ENCODE measurements at places on chromosomes 1 and 21. TPM values are rescaled to one million over a fixed set of nuclear protein-coding genes. Genes with fewer than 3 reads are reported as not detected.

The HSD11B1 gene
- total RNA-seq: not detected

The MPZ gene
- total RNA-seq: 18.3 TPM

The HOOK1 gene
- total RNA-seq: 48.0 TPM

The DCST1 gene
- not detected for total RNA-seq

The RGS8 gene
- not detected for total RNA-seq

The MAP3K21 gene
- not detected for total RNA-seq

The ERO1B gene
- total RNA-seq: 0.86 TPM

The SLC2A5 gene
- total RNA-seq: 0.04 TPM

The ETV3L gene
- total RNA-seq: not detected

The ATAD3C gene
- 3.2 TPM for total RNA-seq

The CFAP107 gene
- not detected for total RNA-seq

The CAMK2N1 gene
- 44.3 TPM for total RNA-seq

DNA sequence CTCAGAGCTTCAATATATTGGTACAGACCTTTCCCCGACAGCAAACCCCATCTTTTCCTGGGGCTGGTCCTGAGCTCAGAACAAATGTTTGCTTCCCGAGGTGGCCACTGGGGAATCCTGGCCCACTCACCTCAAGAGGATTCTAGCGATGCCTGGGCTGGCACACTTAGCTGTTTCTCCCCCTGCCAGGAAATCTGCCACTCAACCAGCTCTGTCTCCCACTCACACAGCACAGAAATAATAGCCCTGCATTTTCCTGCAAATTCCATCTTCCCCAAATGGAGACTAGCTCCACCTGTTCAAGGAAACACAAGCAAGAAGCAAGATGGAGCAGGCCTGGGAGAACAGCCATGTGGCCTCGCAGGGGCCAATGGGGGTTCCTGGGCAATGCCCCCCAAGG, 21.1 kb downstream of the KCNN3 start:
- DNase-seq: no peak

GRCh38 chr1:30192969-30193630, 530.3 kb downstream of the MATN1 start:
- DNase-seq: no peak

- no peak for DNase-seq
Observed at GRCh38 chr1:244226435-244226834, 175.4 kb downstream of the ZBTB18 start.

DNA sequence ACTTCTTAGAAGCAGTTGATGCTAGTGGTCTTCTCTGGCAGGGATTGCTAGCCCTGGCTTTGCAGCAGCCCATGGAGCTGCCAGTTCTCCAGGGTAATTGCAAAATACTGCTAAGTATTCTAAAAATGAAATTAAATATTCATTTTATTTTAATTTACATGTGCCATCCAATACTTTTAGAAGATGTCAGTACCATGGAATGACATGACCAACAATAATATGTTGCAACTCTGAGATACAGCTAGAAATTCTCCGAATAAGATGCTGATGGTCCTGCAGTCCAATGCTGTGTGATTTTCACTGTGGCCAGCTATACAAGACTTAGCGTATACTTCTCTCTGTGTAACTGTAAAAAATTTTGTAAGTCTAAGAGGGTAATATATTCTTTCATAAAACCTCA, 20.0 kb upstream of the WARS2 start:
- DNase-seq: no peak

- no peak for DNase-seq
Observed at GRCh38 chr21:45954261-45954660, 27.3 kb upstream of the COL6A1 start.

GRCh38 chr1:55506740-55507577, 291.8 kb upstream of the USP24 start:
- DNase-seq: no peak

DNA sequence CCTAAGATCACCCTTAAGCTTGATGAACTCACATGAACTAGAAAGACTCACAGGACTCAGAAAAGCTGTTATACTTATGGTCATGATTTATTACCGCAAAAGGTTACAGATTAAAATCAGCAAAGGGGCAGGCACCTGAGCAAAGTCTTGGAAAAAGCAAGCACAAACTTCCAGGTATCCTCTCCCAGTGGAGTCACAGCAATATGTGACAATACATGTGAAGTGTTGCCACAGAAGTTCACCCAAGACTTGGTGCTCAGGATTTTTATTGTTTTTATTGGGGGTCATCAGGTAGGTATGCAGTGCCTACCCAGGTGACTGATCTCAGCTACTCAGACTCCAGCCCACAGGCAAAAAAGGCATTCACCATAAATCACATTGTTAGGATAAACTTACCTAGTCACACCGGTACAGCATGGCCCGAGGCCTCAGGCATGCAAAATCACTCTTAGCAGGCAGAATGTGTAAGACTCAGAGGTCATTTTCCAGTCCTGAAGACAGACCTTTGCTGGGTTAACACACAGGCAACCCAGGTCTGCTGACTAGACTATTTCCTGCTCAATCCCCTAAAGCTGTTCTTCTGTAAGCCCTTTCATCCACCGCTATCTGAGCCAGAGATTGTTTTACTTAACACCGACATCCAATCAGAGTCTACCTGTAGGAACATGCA, 55.6 kb downstream of the SSX2IP start:
- peak; percentile 10 for DNase-seq

GRCh38 chr1:6485168-6486101, 6.0 kb downstream of the PLEKHG5 start:
- no peak for DNase-seq

DNA sequence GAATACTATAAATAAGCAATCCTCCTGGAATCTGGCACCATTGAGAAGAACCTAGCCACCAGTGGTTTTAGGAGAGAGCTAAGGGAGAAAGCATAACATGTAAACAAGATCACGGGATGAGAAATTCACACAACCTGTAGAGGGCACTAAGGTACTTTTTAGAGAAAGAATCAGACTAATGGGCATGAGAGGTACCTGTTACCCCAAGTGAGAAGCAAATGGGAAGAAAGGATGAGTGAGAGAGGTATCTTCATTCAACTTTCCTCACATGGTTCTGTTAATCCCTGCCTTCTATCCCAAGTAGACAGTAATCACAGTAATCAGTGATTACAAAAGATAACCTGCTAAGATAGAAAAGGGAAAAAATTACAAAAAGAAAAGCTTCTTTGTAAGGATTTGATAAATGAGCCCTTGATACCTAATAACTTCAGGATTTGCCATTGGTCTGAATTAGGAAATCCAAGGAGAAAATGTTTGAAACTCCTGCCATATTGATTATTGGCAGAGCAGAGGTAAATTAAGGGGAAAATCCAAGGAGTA, 251.1 kb upstream of the ADGRL2 start:
- peak; percentile 8 for DNase-seq

DNA sequence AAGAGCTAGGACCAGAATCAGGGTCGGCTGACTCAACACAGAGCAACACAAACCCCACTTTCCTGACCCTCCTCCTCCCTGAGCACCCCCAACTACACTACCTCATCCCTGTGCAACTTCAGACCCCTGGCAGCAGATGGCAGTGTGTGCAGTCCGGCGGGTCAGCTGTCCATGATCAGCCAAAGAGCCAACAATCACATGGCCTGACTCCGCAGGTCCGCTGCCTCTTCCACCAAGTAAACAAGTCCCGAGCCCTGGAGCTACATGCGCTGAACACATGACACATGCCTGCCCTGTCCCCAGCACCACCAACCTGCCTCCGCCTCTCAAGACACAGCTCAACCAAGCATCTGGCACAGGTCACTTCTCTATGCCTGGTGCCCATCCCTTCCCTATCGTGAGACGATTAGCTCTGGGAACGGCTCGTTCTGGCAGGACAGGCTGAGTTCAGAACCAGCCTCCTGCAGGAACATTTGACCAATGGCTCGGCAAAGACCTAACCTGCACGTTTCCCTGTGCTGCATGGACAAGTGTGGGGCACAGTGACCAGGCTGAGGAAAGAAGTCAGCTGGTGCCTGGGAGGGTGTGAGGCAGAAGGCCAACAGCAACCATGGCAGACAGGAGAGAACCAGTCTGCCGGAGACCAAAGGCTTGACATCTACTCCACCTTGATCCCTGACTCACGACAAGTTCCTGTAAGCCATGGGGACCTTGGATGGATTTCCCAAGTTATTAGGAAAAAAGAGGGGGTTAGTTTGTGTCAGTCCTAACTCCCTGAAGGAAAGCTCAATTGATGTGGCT, 60.3 kb downstream of the CD46 start:
- peak; percentile 64 for DNase-seq

DNA sequence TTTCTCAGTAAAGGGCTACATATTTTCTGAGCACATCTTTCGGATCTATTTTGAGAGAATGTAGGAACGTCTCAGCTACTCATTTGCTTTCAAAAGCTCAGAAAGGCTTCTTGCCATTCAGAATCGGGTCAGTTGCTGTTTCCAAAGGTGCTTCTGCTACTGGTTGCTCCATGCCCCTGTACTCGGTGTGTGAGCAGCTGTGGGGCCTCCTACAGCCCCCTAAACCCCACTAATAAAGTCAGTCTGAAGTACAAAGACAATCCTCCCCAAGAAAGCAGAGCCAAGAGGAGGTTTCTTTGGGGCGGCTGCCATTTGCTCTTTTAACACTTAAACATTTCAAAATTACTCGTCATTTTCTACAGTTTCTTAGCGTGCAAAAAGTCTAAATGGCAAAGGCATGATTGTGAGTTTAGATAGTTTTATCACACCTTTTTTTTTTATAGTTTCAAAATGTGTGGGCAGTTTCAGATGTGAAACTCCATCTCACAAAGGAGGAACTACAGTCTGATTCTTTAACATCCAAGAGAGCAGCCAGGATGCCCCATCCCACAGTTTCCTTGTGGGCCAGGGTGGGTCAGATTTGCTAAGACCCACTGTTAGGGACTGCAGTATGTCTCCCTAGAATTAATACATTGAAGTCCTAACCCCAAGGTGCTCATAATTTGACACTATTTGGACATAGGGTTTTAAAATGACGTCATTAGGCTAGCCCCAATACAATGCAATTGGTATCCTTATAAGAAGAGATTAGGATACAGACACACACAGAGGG, 4.1 kb downstream of the RUNX1 start:
- DNase-seq: no peak

DNA sequence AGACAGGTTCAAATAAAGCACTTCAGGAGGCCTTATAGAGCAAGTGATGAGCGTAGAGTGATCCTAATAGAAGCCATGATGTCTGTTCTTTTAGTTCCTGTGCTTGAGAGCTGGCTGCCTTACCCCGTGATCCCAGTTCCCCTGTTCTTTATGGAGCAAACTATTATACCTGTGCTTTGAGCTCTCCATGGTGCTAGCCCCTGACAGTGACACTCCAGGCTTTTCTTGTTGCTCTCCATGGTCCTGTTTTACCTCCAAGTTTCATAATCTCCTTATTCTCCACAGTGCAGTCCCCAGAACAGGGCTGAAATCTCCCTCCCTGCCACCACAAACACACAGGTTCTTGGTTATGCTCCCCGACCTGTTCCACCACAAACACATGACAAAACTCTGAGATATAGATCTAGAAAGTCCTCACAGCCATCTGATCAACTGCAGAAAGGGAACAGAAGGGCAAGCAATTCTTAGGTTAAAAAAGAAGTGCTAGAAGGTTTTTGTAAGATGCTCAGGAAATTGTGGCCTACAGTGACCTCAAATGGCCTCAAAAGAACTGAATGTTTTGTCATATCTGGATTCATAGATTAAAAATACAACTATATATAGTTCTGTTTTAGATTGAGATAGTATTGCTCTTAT, 6.0 kb downstream of the CADM3 start:
- peak; percentile 55 for DNase-seq

DNA sequence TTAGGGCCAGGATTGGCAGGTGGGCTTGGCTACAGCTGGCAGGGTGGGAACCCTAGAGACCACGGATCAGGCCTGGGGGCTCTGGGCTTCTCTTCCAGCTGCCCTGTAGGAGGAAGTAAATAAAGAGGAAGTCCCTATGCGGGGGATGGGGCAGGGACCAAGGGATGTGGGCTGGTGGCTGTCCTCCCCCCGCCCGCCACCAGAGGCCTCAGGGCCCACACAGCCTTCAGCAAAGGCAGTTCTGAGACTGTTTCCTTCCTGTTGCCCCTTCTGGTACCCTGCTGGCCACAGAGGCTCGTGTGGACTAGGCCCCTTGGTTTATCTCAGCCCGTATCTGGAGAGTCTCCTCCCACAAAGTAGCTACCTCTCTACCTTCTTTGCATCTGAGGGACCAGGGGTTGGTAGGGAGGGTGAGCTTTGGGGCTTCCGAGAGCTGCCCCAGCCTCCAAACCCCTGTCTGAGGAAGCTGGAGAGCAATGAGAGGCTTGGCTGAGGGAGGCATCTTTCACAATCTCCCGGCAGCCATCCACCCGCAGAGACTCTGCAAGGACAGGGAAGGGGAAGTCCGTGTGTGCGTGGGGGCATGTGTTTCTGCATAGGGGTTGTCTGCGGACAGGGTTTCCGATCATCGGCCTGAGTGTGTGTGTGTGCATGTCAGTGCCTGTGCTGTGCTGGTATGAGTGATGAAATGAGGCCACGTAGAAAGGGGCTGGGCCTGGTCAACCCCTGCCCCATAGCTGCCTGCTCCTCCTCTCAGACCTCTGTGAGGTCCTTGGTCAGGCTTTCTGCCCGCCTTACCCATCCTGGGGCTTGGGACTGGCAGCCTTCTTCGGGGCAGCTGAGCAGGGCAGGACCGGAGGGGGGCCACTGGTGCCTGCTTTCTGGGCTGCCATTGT, 12.5 kb downstream of the RPS6KA1 start:
- peak; percentile 47 for DNase-seq

- DNase-seq: peak; percentile 36
Observed at GRCh38 chr1:58941471-58942289, 157.8 kb upstream of the JUN start.

DNA sequence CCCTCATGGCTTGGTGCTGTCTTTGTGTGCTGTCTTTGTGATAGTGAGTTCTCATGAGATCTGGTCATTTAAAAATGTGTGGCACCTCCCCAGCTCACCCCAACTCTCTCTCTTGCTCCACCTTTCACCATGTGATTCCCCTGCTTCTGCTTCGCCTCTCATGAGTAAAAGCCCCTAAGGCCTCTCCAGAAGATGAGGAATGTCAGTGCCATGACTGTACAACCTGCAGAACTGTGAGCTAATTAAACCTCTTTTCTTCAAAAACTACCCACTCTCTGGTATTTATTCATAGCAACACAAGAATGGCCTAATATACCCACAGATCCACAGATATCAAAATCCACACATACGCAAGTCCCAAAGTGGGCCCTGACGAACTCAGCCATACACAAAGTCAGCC, 88.9 kb upstream of the PPP2R5A start:
- no peak for DNase-seq

All from HepG2 (cell line).